Activated CD8-positive, alpha-beta T cell treated with anti-CD3 and anti-CD28 coated beads for 36 hours (primary cell): ENCODE measurements at places on chromosomes 2 and 18. TPM values are rescaled to one million over a fixed set of nuclear protein-coding genes. Genes with fewer than 3 reads are reported as not detected.

The CAPN14 gene
- 0.59 TPM for total RNA-seq

The ADD2 gene
- total RNA-seq, result 26.3 TPM

The SRD5A2 gene
- total RNA-seq, result not detected

The SERPINB4 gene
- not detected for total RNA-seq

The CRACDL gene
- total RNA-seq, result 0.09 TPM

- H3K36me3 ChIP-seq, result no peaks in the 10 kb centered on the region
- no peaks in the 10 kb centered on the region for H3K27me3 ChIP-seq
- H3K27ac ChIP-seq, result no peak overlapping the region
- no peaks in the 10 kb centered on the region for H3K4me1 ChIP-seq
- no peak overlapping the region for H3K4me3 ChIP-seq
- no peak for DNase-seq
Measured at GRCh38 chr18:34480162-34480700, 229.9 kb upstream of the DTNA start.

DNA sequence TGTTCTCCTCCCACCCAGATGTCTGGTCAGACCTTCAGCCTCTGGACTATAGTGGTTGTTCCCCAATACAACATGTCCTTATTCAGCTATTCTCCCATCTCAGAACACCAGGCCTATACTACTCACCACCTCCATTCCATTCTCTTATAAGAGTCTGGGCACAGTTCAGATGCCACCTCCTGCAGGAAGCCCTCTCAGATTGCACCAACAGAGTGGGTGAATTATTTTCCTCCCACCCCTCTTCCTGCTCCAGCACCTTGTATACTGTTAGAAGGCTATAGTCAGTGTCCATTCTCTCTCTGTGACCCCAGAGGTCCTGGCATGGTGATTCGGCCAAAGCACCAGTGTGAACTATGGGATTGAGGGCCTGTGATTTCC is 204.6 kb downstream of the GLI2 start:
- no peak overlapping the region for H3K27ac ChIP-seq
- no peaks in the 10 kb centered on the region for H3K36me3 ChIP-seq
- H3K27me3 ChIP-seq, result no peaks in the 10 kb centered on the region
- H3K4me1 ChIP-seq, result no peaks in the 10 kb centered on the region
- DNase-seq, result no peak

DNA sequence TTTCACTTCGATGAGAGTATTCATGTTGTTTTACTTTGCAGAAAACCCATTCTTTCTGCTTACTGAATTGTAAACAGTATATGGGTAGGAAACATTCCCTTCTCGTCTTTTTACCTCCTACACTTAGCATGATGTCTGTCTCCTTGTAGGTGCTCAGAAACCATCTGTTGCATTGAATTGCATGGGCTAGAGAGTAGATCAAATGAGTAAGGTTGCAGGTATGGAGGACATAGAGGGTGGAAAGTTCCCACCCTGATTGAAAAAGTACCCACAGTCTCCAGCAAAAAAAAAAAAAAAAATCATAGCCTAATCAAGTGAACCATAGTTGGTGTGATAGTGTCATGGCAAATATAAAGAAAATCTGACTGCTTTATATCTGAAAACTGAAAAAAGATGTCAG is 1.7 kb downstream of the CYTIP start:
- H3K4me3 ChIP-seq, result peak overlapping the region; percentile 90
- peaks cover 17% of the 10 kb centered on the region for H3K4me1 ChIP-seq
- H3K36me3 ChIP-seq, result peaks cover 68% of the 10 kb centered on the region
- no peak for DNase-seq

GRCh38 chr2:177579486-177580036 is 187.0 kb downstream of the AGPS start:
- no peaks in the 10 kb centered on the region for H3K27me3 ChIP-seq
- H3K4me3 ChIP-seq, result no peak overlapping the region
- no peak overlapping the region for H3K27ac ChIP-seq
- DNase-seq, result no peak
- H3K4me1 ChIP-seq, result no peaks in the 10 kb centered on the region

- H3K4me1 ChIP-seq, result peaks cover 21% of the 10 kb centered on the region
- no peak overlapping the region for H3K4me3 ChIP-seq
- H3K36me3 ChIP-seq, result peaks cover 2% of the 10 kb centered on the region
- H3K27me3 ChIP-seq, result peaks cover 2% of the 10 kb centered on the region
- H3K27ac ChIP-seq, result peak overlapping the region; percentile 94
Measured at GRCh38 chr2:201532686-201533304, 81.3 kb downstream of the STRADB start.

DNA sequence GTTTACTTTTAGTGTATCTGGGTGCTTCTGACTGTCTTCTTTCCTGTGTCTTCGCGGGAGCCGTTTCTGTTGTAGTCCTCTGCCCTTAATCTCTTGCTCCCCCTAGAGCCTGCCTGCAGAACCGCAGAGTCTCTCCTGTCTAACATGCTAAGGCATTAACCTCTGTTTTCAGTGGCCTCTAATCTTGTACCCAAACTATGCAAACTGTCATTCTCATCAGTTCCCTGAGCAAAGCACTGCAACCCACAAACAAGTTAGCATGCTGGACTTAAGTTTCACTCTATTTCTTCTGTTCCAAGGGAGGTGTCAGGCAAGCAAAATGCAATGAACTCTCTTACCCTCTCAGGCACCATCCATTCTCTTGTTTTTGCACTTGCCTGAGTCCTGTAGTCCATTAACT is 138.4 kb downstream of the OTX1 start:
- no peak overlapping the region for H3K4me3 ChIP-seq
- peaks cover 11% of the 10 kb centered on the region for H3K36me3 ChIP-seq
- peak; percentile 5 for DNase-seq
- no peak overlapping the region for H3K27ac ChIP-seq
- no peaks in the 10 kb centered on the region for H3K4me1 ChIP-seq

DNA sequence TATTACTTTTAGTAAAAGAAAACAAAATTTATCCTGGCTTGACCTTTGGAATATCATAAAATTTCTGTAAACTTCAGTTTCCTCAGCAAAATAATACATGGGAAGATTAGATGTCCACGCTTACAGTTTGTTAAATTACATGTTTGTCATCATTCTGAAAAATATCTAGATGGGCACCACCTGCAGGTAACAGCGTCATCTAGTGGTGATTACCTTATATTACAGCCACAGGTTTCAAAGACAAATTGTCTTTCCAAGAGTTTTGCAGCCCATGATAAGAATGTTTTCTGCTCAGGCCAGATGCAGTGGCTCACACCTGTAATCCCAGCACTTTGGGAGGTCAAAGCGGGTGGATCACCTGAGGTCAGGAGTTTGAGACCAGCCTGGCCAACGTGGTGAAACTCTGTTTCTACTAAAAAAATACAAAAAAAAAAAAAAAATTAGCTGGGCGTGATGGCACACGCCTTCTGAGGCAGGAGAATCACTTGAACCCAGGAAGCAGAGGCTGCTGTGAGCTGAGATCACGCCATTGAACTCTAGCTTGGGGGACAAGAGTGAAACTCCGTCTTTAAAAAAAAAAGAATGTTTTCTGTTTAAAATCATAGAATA is 96.3 kb upstream of the RASGRP3 start:
- no peak for DNase-seq
- H3K27me3 ChIP-seq, result peaks cover 5% of the 10 kb centered on the region
- H3K4me1 ChIP-seq, result no peaks in the 10 kb centered on the region
- no peak overlapping the region for H3K27ac ChIP-seq
- no peaks in the 10 kb centered on the region for H3K36me3 ChIP-seq

GRCh38 chr2:3272761-3273160 is 104.9 kb downstream of the EIPR1 start:
- peaks cover 46% of the 10 kb centered on the region for H3K36me3 ChIP-seq
- no peak overlapping the region for H3K4me3 ChIP-seq
- no peaks in the 10 kb centered on the region for H3K4me1 ChIP-seq
- DNase-seq, result no peak
- H3K27ac ChIP-seq, result no peak overlapping the region
